Fibroblast of mammary gland (primary cell): ENCODE measurements at places on chromosomes 7 and 10.

- peak; percentile 22 for DNase-seq
Observed at GRCh38 chr7:70571961-70572360, 560.0 kb upstream of the GALNT17 start.

DNA sequence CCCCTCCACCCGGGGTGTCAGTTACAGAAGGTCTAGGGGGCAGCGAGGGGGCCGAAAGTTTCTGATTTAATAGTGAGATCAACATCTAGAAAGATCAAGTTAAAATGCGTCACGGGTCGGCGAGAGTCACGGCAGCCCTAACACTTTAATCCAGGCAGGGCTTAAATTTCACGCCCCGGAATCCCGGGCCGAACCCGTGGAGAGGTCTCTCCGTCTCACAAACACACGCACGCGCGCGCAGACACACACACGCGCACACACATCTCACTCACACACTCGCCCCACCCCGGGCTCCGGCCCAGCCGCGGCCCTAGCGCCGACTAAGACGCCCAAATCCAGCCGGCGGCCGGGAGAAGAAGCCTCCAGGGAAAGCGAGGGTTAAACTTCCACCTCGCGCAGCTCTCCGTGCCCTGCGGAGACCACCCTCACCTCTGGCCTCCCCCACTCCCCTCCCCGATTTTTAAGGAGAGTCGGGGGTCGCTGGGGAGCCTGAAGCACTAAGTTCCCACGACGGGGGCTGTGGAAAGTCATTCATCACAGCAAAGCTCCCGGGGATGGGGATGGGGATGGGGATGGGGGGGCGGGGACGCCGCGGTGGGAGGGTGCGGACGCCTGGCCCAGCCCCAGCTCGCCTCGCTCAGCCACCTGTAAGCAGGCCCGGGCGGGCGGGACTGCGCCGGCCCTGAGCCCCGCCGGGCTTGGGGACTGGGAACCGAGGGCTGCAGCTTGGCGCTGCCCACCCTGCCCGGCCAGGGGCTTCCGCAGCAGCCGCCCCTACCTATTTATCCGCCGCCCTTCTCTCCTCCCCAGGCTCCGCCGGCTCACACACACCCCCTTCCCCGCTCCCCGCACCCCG is 1.6 kb downstream of the PDGFA start:
- DNase-seq, result peak; percentile 49

DNA sequence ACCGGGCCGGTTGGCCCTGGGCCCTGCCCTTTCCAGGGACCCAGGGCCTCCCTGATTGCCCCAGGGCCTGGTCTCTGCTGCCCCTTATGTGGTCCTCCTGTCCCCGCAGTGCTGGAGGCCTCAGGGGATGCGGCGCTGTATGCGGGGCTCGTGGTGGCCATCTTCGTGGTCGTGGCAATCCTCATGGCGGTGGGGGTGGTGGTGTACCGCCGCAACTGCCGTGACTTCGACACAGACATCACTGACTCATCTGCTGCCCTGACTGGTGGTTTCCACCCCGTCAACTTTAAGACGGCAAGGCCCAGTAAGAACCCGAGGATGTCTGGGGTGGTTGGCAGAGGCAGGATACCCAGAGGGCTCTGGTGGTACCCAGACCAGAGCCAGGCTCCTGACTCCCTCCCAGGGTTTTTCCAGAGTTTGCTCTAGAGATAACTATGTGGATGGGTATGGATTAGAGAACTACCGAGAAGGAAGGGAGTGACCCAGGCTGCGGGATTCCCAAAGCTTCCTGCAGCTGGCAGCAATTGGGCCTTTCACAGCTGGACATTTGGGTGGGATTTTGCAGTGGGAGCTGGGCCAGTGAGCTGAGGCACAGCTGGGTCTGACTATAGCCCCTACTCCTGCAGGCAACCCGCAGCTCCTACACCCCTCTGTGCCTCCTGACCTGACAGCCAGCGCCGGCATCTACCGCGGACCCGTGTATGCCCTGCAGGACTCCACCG is 28.1 kb upstream of the SLC29A3 start:
- DNase-seq, result no peak

DNA sequence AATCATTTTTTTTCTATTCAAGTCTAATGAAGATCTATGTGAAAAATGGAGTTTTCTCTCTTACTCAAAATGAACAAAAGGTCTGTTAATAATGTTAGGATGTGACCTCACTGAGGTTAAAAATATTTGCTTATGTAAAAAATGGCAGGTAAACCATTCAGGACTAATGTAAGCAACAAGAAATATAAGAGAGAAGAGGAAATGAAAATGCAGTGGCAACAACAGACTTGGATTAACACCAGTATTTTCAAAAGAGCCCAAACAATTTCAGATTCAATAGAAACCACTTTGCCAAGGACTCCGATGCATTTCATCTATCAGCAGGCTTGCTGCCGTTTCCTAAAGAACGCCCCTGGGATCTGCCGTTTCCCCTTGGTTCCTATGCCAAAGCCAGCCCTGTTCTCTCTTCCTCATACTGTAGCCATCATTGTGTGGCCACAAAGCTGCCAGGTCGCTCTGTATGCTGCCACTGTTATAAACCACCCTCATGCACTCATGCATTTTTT is 66.4 kb downstream of the MTURN start:
- no peak for DNase-seq

DNA sequence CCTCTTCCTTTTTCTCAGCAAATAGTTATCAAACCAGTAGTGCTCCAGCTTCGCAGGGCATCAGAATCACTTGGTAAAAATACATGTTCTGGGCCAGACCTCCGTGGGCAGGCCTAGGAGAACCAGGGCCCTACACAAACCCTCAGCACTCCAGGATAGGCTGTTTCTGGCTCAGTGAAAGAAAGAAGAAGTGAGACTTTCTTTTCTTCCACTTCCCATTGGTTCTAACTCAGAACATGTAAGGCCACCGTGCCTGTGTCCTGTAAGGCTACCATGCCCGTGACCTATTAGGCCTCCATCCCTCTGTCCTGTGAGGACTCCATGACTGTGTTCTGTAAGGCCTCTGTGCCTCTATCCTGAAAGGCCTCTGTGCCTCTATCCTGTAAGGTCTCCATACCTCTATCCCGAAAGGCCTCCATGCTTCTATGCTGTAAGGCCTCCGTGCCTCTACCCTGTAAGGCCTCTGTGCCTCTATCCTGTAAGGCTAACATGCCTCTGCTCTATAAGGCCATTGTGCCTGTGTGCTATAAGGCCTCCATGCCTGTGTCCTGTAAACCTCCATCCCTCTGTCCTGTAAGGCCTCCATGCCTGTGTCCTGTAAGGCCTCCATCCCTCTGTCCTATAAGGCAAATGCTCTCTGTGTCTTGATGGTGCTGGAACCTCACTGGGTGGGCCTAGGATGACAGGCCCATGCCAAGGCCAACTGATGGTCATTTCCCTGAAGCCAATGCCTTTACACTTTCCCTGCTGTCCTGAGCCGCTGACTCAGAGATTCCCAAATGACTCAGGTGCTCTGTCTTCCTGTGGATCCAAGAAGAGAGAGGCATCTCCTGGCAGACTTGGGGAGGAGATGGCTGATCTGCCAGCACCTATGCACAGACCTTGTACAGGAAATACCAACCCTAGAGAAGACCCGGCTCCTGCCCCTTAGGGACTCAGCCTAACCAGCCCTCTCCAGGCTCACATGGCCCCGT is 96.6 kb upstream of the CACUL1 start:
- DNase-seq, result peak; percentile 25

- DNase-seq, result no peak
Observed at GRCh38 chr7:43906331-43907010, at the start of gene URGCP. TSS of gene URGCP (minus strand) at chr7:43906596. CDS start at chr7:43906575, 21 bp downstream.

DNA sequence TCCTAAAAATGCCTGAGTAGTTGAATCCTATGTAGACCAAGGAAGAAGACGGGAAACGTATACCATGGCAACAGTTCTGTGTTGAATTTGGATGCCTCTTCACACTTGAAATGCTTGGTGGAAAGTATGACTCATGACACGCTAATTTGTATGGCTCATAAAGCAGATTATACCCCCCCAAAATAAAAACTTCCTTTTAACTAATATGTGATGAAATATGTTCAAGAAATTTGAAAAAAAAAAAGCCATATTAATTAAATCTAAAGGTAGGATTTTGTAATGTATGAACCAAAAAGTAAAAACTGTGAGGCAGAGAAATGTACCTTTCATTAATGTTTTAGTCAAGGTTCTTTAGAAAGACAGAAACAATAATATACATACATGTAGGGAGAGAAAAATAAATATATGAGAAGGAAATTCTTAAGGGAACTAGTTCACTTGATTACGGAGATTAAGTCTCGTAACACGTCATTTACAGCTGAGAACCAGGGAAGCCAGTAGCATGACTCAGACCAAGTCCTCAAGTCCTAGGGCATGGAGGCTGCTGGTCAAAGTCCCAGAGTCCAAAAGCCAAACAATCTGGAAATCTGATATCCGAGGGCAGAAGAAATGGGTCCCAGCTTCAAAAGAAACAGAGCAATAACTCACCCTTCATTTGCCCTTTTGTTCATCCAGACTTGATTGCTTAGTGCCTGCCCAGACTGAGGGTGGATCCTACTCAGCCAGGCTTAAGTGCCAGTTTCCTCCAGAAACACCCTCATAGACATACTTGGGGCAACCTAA is 485.1 kb downstream of the SEMA3D start:
- DNase-seq, result peak; percentile 87

DNA sequence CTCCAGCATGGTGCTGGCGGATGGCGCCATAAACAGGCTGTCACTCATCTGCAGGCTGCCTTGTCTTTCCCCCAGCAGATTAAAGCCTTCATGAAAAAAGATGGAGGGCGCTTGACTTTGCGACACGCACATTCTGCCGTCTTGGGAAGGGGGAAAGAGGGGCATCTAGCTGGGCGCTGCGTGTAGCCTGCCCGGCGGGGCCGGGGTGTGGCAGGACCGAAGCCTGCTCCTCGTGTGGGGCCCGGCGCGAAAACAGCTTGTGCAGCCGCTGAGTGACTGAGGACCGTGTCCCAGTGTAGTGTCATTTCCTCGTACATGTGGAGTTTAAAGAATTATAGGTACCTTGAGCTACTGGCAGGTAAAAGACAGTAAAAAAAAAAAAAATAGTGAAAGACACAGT is 97.9 kb downstream of the MGMT start:
- no peak for DNase-seq

DNA sequence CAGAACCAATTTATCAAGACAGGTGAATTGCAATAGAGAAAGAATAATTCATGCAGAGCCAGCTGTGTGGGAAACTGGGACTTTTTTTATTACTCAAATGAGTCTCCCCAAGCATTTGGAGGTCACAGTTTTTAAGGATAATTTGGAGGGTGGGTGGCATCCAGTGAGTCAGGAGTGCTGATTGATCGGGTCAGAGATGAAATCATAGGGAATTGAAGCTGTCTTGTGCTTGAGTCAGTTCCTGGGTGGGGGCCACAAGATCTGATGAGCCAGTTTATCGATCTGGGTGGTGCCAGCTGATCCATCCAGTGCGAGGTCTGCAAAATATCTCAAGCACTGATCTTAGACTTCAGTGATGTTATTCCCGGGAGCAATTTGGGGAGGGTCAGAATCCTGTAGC is 9.9 kb upstream of the MYO1G start:
- peak; percentile 25 for DNase-seq

GRCh38 chr7:129468087-129468486 is 33.9 kb downstream of the STRIP2 start:
- DNase-seq, result no peak

DNA sequence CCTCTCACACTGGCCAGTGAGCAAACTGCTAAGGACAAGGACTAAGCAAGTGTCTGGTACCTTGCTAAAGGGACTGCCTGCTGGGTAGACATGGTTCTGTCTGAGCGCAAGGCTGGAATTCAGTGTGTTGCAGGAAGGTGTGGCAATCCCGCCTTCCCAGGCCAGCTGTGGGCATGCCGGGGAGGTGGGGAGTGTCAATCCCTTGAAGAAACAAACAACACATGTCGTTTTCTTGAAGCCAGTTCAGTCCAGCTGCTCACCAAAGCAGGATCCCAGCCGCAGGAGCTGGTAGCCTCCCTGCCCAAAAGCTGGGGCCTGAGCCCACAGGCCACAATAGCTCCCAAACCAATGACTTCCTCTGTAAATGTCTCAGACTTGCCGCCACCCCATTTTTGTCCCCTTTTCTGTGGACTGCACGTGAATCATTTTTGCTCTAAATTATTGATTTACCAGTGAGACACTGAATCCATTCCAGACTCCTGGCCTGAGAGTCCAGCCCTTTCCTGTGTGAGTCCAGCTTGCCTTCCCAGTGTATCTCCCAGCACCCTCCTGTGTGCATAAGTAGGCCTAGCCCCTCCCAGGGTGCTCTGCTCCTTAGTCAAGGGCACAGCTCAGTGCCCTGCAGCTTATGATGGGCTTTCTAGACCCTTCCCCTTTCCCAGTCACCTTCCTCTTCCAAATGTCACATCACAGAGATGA is 166.8 kb downstream of the RGS10 start:
- DNase-seq, result no peak

GRCh38 chr10:97483506-97483905 is 14.7 kb downstream of the MMS19 start:
- peak; percentile 39 for DNase-seq

- DNase-seq, result no peak
Observed at GRCh38 chr7:80443325-80443724, 68.5 kb downstream of the GNAT3 start.

- DNase-seq, result peak; percentile 75
Observed at GRCh38 chr7:94434042-94434441, 39.3 kb downstream of the COL1A2 start.

DNA sequence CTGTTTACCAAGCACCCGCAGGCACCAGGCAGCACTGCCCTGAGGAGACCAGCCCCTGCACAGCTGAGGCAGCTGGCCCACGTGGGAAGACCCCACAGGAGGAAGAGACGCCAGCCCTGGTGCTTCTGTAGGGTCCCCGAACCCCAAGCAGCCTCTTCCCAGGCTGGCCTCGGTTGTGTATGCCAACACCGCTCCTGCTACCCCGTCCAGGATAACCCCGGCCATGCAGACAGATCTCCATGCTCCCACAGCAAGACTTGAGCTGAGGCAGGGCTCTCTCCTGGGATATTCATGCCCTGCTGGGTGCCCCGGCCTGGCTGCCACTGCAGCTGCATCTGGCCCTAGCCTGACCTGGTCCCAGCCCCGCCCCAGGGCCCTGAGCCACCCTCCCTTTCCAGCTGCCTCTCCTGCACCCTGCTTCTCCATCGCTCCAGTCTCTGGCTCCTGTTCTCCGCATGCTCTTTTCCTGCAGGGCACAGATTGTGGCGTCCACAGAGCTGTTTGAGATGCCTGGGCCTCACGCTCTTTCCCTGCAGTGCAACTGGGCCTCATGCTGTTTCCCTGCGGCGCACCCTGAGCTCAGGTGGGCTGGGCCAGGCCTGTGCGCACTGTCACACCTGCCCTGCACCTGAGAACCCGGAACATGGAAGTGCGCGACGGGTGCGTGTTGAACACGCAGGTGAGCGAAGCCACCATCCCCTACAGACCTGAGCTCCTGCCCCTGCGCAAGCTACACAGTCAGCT is 236.2 kb downstream of the ELFN1 start:
- DNase-seq, result no peak

- DNase-seq, result no peak
Observed at GRCh38 chr10:9010093-9010492, 955.6 kb downstream of the GATA3 start.

DNA sequence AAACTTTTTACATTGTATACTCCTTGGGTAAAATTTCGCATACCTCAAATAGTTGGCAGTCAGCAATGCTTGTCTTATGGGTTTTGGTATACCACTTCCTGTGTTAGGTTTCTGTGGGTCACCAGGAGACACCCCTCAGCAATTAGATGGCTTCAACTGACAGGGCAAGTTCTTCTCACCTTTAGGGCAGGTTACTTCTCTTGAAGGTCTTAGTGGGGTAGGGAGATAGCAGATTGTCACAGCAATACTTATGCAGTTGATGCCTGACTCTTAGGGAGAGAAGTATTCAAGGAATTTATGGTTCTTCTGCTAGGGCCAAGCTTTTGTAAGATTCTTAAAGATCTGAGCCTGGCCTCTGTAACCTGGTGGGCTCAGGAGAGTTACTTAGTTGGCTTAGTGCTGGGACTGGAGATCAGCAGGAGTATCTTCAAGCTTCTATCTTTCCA is 42.9 kb downstream of the MKLN1 start:
- DNase-seq, result peak; percentile 15

- no peak for DNase-seq
Observed at GRCh38 chr7:104153287-104153686, 54.5 kb downstream of the ORC5 start.
